ENCODE measurements at places on chromosomes 3 and 15.

DNA sequence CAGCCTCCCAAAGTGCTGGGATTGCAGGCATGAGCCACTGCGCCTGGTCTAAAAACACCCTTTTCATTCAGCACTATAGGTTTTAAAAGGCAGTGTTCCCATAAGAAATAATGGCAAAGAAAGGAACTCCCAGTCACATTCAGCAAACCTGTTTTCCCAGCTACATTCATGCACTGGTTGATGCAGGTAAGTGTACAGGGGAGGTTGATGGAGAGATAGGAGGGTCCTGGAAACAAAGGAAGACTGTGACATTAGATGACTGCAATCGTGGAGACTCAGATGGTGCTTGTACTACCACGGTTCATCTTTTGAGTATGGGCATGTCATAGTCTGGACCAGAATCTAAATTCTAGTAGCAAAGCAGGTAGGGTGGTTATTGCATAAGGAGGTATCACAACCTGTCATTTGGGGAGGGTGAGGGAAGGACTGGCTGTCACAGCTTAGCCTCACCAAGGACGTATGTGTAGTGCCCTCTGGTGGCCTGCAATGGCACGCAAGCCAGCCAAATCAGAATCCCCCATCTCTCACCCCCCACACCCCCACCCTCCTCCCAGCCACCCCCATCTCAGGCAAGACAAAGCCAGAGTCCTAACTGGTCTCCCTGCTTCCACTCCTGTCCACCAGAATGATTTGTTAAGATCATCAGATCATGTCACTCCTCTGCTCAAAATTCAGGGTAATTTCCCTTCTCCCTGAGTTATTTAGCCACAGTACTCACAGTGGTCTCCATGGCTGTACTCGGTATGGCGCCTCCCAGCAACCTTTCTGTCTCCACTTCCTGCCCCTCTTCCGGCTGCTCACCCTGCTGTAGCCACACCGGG lies 28.8 kb upstream of the UBL7 start:
- DNase-seq: peak; percentile 32

- no peak for DNase-seq
These were observed 89.8 kb upstream of the TNFSF10 start for GRCh38 chr3:172612871-172613678.

GRCh38 chr15:98546329-98546728 lies 102.0 kb upstream of the IGF1R start:
- DNase-seq: no peak

GRCh38 chr3:61300006-61300380 lies 48.7 kb upstream of the FHIT start:
- no peak for DNase-seq

DNA sequence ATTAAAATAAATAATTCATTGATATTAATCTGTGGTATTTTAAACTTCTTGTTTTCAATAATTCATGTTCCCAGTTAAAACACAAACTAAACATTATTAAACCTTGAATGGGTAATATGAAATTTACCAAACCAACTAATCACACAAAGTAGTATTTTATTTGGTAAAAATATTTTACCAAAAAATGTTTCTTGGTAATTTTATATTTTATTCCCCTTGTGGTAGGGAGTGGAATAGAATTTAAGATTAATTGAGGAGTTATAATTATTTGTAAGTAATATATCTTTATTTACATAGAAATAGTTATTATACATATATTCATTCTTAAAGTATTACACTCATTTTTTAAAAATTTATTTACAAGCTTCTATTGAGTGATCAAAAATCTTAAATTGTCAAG lies 1350.9 kb downstream of the OTOL1 start:
- no peak for DNase-seq

- no peak for DNase-seq
These were observed 44.0 kb downstream of the PLSCR2 start for GRCh38 chr3:146425341-146425740.

DNA sequence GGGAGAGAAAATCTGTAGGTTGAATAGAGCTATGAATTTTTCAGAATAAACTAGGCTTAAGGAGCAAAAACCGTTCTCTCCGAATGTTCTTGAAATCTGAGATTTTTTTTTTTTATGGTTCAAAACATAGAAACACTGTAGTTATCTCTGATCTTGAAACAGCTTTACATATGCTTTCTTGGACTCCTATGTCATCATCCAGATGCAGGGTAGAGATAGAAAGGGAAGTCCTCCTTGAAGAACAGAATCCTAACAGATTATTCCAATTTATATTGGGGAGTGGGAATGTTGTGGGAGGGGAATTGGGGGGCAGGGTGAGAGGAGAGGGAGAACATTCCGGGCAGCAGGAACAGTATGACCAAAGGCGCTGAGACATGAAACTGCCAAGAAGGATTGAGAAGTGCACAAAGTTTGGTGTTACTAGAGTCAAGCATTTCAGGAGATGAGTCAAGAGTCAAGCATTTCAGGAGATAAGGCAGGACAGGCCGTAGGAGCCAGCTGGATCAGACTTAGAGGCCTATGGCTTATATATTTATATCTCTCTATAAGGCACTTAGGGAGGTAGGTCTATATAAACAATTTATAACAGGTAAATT lies 21.9 kb upstream of the ST3GAL6 start:
- DNase-seq: no peak

GRCh38 chr3:99568663-99569335 lies 69.6 kb upstream of the COL8A1 start:
- DNase-seq: no peak

DNA sequence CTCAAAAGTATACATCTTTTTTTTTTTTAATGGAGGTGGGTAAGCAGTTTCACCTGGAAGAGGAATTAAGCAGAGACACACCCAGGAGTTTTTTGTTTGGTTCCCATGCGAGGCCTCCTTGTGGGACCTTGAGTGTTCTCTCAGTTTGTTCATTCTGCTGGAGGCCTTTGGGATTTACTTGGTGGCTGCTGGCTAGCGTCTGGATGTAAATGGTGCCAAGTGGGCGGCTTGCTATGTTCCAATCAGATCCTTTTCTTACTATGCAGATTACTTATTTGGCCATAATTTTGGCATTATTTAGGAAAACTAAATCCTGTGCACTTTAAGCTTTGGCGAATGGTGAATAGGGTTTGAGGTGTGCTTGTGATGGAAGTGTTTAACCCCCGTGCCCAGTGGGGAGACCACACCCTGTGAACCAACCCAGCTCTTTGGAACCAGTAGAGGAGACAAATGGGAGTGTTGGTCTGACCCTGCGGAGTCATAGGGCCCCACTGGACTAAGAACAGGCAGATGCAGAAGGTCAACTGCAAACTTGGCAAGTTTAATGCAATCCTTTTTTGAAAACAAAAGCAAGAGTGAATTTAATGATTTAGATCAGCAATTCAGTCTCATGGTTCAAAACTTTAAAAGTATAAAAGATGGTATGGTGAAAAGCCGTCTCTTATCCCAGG lies 79.4 kb downstream of the EBLN2 start:
- DNase-seq: no peak

DNA sequence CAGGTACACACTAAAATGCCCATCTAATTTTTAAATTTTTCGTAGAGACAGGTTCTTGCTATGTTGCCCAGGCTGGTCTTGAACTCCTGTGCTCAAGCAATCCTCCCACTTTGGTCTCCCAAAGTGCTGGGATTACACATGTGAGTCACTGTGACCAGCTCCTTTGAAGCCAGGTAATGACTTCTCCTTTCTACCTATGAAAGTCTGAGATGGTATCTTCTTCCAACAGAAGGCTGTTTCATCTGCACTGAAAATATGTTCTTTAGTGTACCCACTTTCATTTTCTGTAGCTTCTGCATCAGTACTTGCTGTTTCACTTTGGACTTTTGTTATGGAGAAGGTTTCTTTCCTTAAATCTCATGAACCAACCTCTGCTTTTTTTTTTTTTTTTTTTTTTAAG lies 8.8 kb downstream of the OIP5 start:
- DNase-seq: no peak

- no peak for DNase-seq
These were observed 1.8 kb downstream of the RBMS3 start for GRCh38 chr3:29282427-29283230.

DNA sequence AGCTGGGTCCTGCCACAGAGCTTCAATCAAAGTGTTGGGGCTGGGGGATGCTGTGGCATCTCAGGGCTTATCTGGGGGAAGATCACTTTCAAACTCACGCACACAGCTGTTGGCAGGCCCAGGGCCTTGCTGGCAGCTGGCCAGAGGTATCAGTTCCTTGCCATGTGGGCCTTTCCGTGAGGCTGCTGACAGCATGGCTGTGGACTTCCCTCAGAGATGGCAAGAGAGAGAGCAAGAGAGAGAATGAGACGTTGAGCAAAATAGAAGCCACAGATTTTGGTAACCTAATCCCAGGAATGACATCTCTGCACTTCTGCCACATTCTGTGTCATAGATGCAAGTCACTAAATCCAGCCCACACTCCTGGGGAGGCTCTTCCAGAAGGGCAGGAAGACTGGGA lies 91.0 kb downstream of the TPRG1 start:
- no peak for DNase-seq

GRCh38 chr3:11131371-11131770 lies 22.9 kb upstream of the HRH1 start:
- DNase-seq: no peak

DNA sequence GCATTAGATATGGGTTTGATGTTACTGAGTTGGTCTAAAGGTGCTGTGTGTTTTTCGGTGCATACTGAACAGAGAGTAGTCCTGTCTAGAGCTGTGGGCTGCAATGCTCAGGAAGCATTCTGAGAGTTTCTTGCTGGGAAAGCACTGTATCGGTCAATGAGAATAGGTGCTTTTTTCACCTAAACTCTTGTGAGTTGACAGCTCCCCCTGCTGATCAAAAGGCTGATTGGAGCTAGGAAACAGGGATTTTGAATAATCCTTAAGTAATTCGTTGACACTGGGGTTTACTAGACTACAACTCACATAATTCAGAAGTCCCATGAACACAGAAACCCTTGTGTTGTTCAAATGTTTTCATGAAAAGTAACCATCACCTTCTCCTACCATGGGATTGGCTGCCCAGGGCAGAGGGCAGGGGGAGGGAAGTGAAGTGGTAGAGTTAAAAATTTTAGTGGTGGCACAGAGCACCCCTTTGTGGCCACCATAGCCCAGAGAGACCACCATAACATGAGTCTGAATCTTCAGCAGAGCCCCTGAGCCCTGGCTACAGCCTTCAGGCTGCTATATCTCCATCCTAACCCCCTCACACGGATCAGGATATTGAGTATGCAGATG lies 13.0 kb upstream of the MANF start:
- no peak for DNase-seq

- DNase-seq: no peak
These were observed 5.3 kb upstream of the RBPMS2 start for GRCh38 chr15:64780600-64781156.

- DNase-seq: no peak
These were observed 124.8 kb downstream of the ATP10A start for GRCh38 chr15:25738171-25738965.

- DNase-seq: no peak
These were observed 118.0 kb downstream of the TPRA1 start for GRCh38 chr3:127472506-127472905.

GRCh38 chr15:58597943-58598828 lies 151.3 kb downstream of the ADAM10 start:
- DNase-seq: no peak

DNA sequence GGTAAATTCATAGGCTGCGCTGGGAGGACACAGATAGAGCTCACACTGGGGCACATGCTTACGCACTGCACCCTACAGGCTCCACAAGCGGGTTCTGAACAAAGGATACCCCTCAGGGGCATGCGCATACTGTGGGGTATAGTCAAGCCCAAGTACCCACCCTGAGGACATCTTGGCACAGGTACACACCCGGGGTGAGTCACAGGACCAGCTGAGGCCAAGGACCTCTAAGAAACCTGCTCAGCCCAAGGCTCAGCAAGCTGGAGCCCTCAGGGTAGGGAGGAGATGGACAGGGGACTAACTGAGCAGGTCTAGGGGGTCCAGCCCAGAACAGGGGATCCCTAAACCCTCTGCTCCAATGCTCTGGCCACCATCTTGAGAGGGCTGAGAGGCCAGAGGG lies 3.3 kb downstream of the SHISA5 start:
- no peak for DNase-seq

GRCh38 chr3:138862924-138863775 lies 28.4 kb upstream of the PIK3CB start:
- DNase-seq: no peak

DNA sequence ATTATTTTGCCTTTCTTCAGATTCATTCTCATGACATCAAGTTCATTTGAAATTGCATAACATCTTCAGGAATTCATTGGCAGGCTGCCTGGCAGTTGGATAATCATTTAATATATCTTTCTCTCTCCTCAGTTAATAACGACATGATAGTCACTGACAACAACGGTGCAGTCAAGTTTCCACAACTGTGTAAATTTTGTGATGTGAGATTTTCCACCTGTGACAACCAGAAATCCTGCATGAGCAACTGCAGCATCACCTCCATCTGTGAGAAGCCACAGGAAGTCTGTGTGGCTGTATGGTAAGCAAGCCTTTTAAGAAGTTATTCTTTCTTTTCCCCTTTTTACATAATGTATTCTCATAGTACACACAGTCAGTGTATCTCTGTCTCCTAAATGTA lies 38.2 kb downstream of the TGFBR2 start:
- no peak for DNase-seq

DNA sequence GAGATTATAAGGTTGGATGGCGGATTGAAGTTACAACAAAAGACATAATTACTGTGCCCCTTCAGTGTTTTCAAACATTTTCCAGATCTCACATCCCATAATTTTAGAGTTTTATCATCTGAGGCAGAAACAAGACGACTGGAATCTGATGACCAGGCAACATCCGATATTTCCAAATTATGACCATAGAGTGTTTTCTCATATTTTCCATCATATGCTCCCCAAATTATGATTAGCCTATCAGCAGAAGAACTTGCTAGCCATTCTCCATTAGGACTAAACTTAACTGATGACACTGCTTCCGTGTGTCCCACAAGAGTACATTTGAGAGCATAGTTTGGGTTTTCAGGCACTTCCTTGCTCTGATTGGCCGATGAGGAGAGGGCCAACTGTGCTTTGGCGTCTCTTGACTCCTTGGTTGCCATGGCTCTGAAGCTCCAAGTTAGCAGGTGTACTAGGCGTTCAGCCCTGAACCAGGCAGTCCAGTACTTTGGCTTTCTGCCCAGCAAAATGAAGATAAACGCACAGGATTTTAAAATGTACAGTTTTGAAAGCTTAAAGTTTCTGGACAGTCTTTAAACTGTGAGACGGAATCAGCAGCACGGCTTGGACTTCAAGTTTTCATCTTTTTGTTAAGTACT lies 638 bp downstream of the WDR5B start:
- peak; percentile 9 for DNase-seq

DNA sequence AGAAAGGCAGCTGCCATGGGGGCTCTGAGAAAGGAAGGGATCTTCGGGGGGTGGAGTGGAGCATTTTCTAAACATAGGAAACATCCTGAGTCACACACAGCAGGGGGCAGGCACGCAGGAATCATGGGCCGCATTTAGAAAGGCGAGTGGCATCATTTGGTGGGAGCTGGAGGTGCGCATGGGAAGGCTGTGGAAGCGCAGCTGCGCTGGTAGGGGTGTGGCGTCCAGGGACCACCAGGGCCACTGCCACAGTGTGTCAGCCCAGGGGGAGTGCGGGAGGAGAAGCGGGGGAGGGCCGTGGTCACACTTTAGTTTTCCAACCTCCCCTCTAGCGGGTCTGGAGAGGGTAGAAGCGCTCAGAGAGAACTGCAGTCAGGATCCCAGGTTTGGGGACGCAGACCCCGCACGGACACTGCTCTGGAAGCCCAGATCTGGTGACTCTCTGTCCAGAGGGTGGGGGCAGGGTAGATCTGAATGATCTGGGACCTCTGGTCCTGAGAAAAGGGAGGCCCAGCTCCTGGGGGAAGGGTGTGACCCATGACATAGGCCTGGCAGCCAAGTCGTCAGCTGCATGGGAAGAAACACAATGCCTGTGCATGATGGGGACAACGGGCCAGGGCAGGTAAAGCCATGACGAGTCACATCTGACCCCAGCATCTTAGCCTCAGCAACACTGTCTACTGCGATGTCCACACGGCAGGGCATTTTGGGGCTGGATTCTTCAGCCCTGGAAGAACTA lies 88.0 kb upstream of the IQSEC1 start:
- DNase-seq: no peak
